ENCODE measurements at places on chromosomes 12 and 14.
A peak's percentile ranks its signal among the peaks of the same experiment; 100 is the strongest.

GRCh38 chr12:57027805-57028153 lies 11.4 kb upstream of the TAC3 start:
- DNase-seq, result no peak

DNA sequence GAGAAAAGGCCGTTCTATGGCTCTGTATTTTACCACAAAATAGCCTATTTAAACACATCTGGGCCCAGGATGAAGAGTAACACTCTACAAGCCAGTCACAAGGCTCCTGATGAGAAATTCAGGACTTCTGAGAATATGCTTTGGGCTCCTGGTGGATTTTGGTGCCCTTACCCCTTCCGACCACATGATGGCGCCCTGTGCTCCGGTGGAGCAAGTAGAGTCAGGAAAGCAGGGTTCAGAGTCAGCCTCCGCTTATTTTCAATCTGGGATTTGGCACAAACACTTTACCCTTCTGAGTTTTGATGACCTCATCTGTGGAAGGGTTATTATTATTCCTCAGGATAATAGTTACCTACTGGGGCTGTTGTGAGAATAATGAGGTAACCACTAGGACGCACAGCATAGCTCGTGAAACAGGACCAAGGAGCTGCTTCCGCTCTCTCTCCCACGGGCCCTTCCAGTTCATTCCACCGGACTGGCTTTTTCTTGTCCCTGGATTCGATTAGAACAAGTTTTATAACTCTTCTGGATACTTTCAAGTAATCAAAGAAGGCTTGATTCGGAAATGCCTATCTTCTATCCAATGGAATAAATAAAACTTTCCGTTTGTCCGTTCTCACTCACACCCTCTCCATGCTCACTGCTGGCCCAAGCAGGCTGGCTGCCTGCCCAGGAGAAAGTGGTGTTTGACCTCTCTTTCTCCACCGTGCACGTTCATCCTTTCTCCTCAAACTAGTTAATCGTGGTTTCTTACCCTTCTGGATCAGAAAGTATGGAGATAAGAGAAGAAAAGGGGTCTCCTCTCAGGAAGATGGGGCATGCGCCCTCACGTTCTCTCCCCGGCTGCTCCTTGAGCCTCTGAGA lies 104.6 kb downstream of the GALC start:
- no peak for DNase-seq

- DNase-seq, result no peak
Observed at GRCh38 chr12:19323805-19324204, 115.5 kb upstream of the AEBP2 start.

DNA sequence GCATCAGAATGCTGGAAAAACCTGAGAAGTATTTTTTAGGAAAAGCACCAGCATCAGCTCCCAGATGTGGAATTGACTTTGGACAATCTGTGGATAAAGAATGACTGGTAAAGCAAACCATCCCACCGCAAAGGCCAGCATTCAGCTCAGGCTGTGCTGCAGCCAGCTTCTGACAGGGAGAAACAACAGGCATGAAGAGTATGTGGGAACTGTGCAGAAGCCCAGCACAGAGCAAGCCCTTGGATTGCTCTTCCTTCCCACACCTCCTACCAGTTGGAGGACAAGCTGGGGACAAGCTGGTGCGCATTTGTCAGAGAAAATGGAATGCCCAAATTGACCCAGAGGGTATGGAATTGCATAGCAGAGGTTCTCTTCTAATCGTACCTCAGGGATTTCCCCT lies 228.1 kb downstream of the ANO2 start:
- no peak for DNase-seq

DNA sequence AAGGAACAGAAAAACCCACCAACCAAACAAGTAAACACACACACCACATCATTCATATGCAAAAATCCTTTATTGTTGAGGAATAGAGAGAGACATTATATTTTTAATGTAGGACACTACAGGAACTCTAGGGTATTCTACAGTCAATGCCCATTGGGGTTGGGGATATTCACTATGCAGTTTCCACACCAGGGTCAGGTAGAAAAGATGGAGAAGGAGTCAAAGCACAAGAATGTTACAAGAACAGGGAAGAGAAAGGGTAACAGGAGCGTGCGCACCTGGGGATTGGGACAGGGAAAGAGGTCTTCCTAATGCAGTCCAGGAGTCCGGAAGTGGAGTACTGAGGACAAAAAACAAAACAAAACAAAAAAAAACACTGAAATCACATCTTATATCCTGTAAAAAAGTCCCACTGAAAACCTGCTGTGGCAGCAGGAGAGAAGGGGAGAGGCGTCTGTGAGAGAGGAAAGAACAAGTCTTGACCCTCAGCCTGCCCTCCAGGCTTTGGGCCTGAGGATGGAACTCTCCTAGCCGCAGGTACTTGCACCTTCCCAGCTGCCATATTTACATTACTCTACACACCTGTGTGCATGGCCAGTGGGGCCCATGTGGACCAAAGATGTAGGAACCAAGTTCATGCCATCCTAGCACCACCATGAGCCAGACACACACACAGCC lies 3.7 kb upstream of the ZBTB39 start:
- DNase-seq, result no peak

DNA sequence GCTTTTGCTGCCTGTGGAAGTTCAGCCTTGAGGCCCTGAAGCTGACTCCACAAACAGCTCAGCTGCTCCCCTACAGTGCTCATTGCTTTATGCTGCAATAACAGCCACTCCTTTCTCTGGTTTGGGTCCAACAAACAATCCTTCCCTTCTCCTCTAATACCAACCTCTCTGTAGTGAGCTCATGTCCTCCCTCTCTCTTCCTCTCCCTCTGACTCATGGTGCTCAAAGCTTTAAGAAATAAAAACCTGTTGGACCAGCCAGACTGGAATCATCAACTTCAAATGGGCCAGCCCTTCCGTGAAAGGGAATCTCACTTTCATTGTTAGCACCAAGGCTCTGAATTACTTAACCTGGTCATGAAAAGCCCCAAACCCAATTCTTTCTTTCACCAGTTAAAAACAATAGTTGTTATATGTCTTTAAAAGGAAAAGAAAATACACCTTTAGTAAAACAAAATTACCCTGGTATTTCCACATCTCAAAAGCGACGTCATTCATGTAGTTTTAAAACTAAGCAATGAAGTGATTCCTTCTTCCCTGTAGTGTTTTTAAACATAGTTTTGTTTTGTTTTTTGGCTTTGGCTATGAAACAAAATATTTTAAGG lies 126.4 kb downstream of the DUSP6 start:
- peak; percentile 53 for DNase-seq

DNA sequence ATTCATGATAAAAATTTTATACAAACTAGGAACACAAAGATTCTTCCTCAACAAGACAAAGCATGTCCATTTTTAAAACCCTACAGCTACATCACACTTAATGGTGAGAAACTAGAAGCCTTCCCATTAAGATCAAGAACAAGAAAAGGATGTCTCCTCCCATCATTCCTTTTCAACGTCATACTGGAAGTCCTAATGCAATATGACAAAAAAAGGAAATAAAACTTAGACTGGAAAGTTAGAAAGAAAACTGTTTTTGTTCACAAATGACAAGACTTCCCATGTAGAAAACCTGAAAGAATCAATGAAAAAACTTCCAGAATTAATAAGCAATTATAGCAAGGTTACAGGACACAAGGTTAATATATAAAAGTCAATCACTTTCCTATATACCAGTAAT lies 82.5 kb downstream of the NUMB start:
- DNase-seq, result no peak

GRCh38 chr14:68886109-68886434 lies 93.0 kb downstream of the ACTN1 start:
- DNase-seq, result no peak

GRCh38 chr12:45402288-45402687 lies 186.4 kb downstream of the ANO6 start:
- DNase-seq, result no peak

- DNase-seq, result no peak
Observed at GRCh38 chr14:30240685-30241084, 313.0 kb upstream of the PRKD1 start.

DNA sequence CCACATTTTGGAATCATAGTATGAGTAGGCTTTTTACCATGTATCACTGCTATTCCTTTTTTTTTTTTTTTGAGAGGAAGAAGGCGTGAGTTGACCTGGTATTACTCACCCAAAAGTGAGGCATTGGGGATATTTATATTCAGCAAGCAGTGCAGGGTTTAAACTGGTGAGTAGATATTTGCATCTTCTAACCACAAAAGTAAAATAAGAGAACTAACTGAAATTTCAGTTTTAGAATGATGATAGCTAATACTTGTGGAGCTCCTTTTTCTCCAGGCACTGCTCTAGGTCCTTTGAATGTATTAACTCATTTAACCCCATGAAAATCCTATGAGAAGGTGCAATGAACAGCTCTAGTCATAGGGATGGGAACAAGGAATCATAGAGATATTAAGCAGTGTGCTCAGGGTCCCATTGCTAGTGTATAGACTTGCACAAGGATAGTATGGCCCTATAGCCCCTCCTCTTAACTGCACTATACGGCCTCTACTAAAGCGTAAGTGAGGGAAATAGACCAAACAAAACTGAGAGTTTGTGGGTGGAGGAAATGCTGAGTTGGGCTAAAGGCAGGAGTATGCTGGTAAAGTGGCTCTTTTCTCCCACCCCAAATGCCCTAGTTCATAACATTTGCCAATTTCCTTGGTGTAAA lies 104.3 kb upstream of the MAX start:
- no peak for DNase-seq

DNA sequence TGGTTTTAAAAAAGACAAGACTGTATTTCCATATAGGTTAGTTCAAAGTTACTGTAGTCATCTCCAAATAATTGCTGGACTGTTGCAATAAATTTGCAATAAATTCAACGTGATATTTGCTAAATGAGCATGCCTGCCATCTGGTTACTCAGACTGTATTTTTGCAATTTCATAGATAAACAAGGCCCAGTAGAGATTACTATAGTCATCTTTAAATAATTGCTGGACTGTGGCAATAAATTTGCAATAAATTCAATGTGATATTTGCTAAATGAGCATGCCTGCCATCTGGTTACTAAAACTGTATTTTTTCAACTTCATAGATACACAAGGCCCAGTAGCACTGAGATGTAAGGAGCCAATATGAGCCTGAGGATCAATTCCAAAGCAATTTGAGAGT lies 5.6 kb downstream of the NTN4 start:
- DNase-seq, result no peak

GRCh38 chr14:93006567-93007051 lies 83.7 kb downstream of the CHGA start:
- no peak for DNase-seq

DNA sequence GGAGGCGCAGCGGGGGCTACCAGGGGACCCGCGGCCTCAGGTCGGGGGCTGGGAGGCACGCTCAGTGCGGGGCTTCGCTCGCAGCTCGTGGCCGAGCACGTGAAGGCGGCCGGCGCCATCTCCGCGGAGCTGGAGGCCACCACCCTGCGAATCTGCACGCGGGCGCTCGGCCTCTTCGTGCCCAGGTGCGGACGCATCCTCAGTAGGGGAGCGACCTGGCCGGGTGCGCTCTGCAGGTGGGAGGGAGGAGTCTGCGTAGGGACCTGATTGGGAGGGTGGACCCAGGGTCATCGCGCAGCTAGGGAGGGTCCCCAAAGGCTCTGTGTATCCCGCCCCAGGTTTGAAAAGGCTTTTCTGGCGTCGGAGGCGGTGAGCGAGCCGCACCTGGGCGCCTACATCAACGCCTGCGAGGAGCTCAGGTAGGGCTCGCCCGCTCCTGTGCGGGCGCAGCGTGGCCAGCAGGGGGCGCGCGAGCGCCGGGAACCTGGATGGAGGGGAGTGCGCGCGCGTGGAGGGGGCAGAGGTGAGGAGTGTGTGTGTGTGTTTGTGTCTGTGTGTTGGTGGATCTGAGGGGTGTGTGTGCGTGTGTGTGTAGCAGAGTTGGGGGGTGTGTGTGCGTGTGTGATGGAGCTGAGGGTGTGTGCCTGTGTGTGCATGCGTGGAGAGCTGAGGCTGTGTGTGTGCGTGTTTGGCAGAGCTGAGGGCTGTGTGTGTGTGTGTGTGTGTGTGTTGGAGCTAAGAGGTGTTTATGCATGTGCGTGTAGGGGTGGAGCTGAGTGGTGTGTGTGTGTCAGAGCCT lies 10.3 kb downstream of the EXOC3L4 start:
- DNase-seq, result peak; percentile 77

DNA sequence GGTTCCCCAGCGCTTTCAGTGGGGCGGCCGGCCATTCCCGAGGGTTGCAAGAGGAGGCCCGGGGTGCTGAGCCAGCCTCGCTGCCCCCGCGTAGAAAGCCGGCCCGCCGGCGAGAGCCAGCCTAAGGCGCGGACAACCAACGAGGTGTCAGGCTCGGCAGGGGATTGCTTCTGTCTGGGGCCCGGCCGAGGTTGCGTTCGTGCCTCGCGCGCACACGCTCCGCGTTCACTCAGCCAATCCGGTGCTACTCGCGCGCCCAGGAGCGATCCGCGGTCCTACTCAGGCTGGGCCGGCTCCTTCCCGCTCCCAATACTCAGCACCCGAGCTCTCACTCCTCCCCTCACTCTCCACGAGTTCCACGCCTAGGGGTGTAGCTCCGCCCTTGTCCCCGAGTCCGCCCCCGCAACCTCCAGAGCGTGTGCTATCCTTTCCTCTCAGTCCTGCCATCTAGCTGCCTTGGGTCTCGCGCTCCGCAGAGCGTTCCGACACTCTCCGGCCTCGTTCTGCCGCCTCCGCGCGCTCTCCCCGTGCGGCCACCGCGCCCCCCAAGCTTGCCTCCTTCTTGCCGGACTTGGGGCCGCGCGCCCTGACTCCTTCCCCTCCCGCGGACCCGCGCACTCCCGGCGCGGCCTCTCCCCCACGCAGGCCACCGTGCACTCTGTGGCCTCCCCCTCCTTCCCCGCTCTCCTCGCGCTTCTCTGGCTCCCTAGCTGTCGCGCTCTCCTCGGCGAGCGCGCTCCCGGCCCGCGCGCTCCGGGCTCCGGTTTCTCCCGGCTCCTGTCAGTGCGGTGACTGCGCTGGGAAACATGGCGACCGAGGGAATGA lies at the start of gene GPHN:
TSS of gene GPHN (plus strand) at position 426 of the 825 bp plus-strand sequence.
- peak; percentile 94 for DNase-seq

GRCh38 chr12:39831587-39832315 lies 212.1 kb upstream of the ABCD2 start:
- DNase-seq, result no peak

DNA sequence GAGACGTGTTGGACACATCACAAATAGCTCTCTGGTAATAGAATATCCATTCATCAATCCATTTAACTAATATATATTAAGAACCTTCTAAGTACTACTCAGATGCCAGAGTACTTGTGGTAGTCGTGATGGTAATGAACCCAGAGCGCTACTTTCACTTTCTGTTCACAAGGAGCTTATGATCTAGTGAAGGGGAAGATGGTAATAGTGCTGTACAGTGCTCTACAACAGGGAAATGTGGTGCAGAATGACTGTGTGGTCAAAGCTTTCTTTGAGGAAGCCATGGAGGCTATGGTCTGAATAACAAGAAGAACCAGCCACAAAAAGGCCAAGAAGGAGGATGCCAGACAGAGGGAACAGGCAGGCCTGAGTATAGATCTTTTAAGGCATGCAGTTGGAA lies 212.0 kb downstream of the PTPRO start:
- DNase-seq, result no peak

GRCh38 chr14:102738373-102739189 lies 38.7 kb upstream of the TRAF3 start:
- DNase-seq, result no peak

GRCh38 chr14:97277711-97278110 lies 480.5 kb downstream of the VRK1 start:
- DNase-seq, result no peak
